ENCODE measurements at places on chromosomes 7 and 10.

GRCh38 chr10:67520924-67521520 is 175.0 kb downstream of the CTNNA3 start:
- peak; percentile 48 for DNase-seq

GRCh38 chr10:10845185-10845584 is 172.5 kb upstream of the CELF2 start:
- DNase-seq: no peak

GRCh38 chr7:156963472-156963871 is 14.0 kb downstream of the NOM1 start:
- no peak for DNase-seq

DNA sequence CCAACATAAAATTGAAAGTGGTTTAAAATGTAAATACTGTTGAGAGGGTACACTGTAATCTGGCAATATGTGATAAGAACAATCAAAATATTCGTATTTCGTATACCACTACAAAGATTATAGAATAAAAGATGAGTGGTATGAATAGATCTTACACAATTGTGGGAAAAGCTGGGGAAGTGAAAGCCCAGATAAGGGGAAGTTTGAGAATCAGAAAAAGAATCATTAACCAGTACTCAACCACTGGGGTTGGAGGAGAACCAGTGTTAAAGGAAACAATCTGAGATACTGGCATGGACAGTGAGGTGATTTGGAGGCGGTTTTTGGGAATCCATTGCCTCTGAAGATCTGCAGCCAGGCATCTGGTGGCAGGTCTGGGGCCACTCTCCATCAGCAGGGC is 59.7 kb upstream of the CDK14 start:
- no peak for DNase-seq

GRCh38 chr7:13276977-13277376 is 589.5 kb downstream of the ARL4A start:
- no peak for DNase-seq

- DNase-seq: no peak
Measured at GRCh38 chr7:30196408-30196807, 61.6 kb downstream of the MTURN start.

- peak; percentile 45 for DNase-seq
Measured at GRCh38 chr10:42488416-42488815, 150.0 kb downstream of the ZNF33B start.

- no peak for DNase-seq
Measured at GRCh38 chr7:134804351-134804750, 24.9 kb downstream of the CALD1 start.
